ENCODE measurements at places on chromosomes 3 and 15. TPM values are rescaled to one million over a fixed set of nuclear protein-coding genes. Genes with fewer than 3 reads are reported as not detected.

The TMC3 gene
- total RNA-seq = not detected

The LXN gene
- total RNA-seq = 8.7 TPM

The CAMP gene
- not detected for total RNA-seq

The COMMD4 gene
- total RNA-seq = 101 TPM

The CFAP20DC gene
- total RNA-seq = 1.5 TPM

The NR1I2 gene
- 0.10 TPM for total RNA-seq

The FEZF2 gene
- not detected for total RNA-seq

The THAP10 gene
- total RNA-seq = not detected

GRCh38 chr3:65596571-65597225 lies 442.0 kb downstream of the MAGI1 start:
- DNase-seq = no peak

- no peak for DNase-seq
Measured at GRCh38 chr3:127224118-127224517, 31.2 kb downstream of the PRR23E start.

GRCh38 chr3:24945563-24945962 lies 450.9 kb upstream of the THRB start:
- no peak for DNase-seq

DNA sequence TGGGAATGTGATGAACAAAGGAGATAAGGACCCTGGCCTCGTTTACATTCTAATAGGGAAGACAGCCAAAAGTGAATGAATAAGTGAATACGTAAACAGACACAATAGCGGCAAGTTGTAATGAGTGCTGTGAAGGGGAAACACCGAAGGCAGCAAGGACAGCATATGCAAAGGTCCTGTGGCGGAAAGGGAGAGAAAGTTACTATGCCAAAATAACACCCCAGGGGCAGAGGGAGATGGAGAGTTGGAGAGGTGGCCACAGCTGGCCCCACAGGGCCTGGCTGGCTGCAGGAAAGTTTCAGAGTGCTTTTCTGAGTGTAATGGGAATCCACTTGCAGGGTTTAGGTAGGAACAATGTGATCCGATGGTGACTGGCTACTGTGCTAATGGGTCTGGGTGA lies 91.9 kb downstream of the SLCO3A1 start:
- no peak for DNase-seq

DNA sequence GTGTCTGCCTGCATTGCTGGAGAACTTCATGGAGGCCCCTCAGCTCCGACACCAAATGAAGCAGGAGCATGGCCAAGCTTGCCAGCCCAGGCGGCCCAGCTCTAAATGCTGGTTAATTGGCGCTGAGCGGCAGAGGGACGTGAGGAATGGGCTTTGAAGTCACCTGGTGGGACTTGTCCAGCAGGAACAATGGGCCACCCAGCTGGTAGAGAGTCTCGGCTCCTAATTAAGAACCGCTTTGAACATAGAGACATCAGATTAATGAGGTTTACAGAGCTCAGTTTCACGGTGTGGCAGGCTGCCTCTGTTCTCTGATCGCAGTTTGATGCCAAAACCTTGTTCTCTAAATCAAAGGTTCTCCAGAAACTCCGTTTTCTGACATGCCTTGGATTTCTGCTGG lies 77.5 kb upstream of the LINGO1 start:
- no peak for DNase-seq

GRCh38 chr15:62046078-62046743 lies 14.0 kb downstream of the VPS13C start:
- no peak for DNase-seq

GRCh38 chr3:120198305-120198878 lies 86.6 kb downstream of the GPR156 start:
- DNase-seq = no peak

GRCh38 chr15:100353449-100353848 lies 11.7 kb upstream of the ADAMTS17 start:
- no peak for DNase-seq

GRCh38 chr3:195441992-195442572 lies 738 bp downstream of the ACAP2 start:
- DNase-seq = peak; percentile 66

- no peak for DNase-seq
Measured at GRCh38 chr3:63467392-63467791, 185.1 kb upstream of the SNTN start.

GRCh38 chr3:71510510-71510909 lies 73.0 kb downstream of the FOXP1 start:
- no peak for DNase-seq

DNA sequence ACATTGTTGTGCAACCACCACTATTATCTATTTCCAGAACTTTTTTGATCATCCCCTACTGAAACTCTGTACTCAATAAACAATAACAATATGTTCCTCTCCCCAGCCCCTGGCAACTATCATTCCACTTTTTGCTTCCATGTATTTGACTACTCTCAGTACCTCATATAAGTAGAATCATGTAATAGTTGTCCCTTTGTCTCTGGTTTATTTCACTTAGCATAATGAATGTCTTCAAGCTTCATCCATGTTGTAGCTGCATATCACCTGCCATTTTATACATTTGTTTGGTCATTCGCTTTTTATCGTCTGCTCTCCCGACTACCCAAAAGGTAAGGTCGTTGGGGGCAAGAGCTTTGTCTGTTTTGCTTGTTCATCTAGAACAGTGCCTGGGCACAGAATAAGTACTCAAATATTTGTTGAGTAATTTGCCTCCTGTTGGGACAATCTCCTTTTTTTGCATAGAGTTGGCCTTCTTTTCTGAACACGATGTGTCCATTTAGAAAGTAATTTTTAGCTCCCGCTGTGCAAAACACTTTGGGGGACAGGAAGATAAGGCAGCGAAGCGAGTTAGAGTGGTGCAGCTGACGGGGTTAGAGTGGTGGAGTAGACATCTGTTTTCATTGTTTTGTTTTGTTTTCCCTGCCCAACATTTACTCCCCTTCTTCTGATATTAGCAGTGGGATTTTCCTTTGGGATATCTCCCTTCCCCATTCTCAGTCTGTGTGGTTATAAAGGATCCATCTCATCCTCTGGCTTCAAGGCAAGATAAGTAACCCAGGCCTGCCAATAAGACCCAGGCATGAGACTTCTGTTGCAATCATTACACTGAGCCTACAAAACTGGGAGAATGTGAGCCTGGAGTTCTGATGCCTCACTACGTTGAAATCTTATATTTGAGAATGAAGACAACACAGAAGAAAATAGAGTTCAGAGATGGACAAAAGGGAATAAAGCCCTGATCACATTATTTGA lies 83.4 kb upstream of the RNU6-1 start:
- no peak for DNase-seq

GRCh38 chr15:29143909-29144635 lies 125.5 kb downstream of the NSMCE3 start:
- DNase-seq = no peak

GRCh38 chr15:69540622-69541021 lies 88.0 kb downstream of the RPLP1 start:
- DNase-seq = no peak

DNA sequence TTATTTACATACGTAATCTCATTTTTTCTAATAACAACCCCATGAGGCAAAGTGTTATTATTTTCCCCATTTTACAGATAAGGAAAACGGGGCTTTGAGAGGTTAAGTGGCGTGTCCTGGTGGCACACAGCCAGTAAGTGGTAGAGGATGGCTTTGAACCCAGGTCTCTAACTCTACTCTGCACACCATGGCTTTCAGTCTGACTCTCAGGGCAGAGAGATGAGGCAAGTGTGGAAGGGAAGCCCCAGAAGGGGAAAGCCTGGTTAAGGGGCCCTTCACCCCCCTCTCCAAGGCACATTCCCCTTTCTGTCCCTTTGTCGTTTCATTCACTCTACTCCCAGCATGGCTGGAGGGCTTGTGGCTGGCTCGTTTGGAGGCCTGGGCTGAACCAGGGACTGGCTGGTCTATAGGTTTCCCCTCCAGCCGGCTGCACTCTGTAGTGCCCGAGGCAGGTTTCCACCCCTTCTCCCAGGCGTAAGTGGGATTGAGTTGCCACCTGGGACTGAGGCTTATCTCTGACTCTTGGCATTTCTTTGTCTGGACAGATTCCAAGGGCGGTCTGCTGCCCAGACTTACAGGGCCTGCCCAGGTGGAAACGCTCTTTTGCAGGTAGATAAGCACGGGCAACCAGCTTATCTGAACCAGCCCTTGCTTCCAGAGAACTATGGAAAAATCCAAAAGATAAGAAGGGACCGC lies 12.1 kb downstream of the SEMA4B start:
- DNase-seq = no peak

- no peak for DNase-seq
Measured at GRCh38 chr3:44501971-44502370, 24.5 kb upstream of the ZNF445 start.

DNA sequence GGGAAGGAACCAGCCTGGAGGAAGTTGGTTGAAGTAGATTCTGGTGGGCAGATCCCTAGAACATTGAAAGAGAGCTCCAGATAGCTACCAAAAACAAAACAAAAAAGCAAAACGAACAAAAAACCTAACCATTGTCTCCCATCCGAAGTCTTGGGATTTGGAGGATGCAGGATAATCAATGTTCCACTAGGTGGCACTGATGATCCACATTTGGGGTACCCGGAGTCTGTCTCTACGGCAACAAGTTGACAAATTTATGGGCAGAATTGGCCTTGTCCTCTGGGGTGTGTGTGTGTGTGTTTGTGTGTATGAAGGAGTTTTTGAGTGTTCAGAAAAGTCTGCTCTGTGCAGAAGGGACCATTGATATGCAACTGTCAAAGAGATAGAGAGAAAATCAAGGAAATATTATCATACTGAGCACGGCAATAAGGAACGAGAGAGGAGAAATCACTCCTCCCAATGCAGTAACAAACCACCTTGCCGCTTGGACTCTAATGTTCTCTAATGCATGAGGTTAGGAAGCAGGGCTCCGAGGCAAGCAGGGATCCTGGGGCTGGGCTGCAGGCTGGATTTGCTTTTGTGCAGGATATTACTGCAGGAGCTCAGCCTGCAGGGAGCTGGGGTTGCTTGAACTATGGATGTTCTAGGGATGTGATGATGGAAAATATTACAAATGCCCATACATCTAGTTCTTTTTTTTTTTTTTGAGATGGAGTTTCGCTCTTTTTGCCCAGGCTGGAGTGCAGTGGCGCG lies 59.8 kb upstream of the KLHL25 start:
- peak; percentile 73 for DNase-seq

GRCh38 chr15:56693761-56694160 lies 39.5 kb downstream of the ZNF280D start:
- no peak for DNase-seq

- no peak for DNase-seq
Measured at GRCh38 chr15:47673232-47673761, 44.0 kb upstream of the SEMA6D start.

DNA sequence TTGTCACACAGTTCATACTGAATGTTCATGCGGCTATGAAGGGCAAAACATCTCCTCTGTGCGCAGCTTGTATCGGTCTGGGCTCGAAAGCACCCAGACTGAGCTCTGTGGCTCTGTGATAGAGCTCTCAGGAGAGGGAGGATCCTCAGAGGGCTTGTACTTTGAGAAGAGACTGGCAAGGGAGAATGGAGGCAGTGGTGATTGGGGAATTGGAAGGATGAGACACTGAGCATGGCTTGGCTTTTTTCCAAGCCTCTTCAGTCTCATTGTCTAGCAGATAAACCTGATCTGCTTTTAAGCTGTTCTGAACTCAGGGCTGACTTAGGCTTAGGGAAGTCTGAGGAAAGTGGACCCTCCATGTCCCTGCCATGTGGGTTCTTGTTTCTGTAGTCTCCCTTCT lies 43.0 kb downstream of the RAD54L2 start:
- no peak for DNase-seq

DNA sequence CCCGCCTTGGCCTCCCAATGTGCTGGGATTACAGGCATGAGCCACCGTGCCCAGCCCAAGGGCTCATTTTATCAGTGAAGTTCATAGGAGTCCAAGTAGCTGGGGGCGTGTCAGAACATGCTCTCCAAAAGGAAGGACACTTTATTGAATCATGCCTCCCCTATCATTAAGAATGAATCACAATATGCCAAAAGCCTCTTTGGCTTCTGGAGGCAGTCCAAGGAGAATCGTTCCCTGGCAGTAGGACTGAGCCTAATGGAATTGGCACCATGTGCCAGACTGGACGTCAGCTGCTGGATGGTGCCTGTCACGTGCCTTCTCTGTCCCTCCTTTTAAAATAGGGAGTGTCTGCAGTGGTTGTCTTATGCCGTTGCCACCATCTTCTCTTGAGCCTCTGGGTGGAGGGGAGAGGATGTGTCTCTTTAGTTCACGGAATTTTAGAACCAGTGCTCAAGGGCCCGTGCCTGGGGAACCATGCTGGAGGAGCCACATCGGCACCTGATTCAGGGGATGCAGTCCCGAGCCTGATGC lies 234.7 kb upstream of the LYSMD4 start:
- no peak for DNase-seq

- DNase-seq = no peak
Measured at GRCh38 chr3:177490626-177491025, 293.3 kb upstream of the TBL1XR1 start.

All from activated CD8-positive, alpha-beta T cell treated with anti-CD3 and anti-CD28 coated beads, Interleukin-2, amount 10 ng/mL, durations not matched to agents 7 days and 5 days (primary cell).